ENCODE measurements at places on chromosomes 4 and X. TPM values are rescaled to one million over a fixed set of nuclear protein-coding genes. Genes with fewer than 3 reads are reported as not detected.

ZNF630 gene
- 2.2 TPM for total RNA-seq

MAGEB17 gene
- total RNA-seq, result not detected

CHST7 gene
- total RNA-seq, result 11.8 TPM

GPR173 gene
- 2.2 TPM for total RNA-seq

CT45A1 gene
- not detected for total RNA-seq

ADH7 gene
- total RNA-seq, result not detected

H2BW2 gene
- total RNA-seq, result not detected

NPNT gene
- total RNA-seq, result 13.2 TPM

FGFR3 gene
- total RNA-seq, result not detected
